ENCODE measurements at places on chromosomes 1 and 21.

DNA sequence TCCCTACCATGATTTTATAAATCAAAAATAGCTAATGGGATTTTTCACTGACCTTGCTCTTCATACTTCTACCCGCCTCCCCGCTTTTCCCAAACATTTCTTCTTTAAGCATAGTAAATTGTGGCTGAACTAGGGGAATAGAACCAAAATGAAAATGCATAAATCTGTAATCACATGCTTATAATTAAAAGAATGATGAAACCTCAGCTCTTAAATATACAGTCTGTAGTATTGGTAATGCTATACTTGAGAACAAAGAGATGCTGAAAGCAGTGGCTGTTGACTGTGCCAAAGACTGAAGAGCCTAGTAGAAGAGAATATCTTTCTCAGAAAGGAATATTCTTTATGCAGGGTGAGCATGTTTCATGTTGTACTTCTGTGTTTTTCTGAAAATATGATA lies 249.1 kb downstream of the GREM2 start:
- DNase-seq, result no peak

GRCh38 chr1:109767637-109768334 lies 4.1 kb upstream of the EPS8L3 start:
- no peak for DNase-seq

DNA sequence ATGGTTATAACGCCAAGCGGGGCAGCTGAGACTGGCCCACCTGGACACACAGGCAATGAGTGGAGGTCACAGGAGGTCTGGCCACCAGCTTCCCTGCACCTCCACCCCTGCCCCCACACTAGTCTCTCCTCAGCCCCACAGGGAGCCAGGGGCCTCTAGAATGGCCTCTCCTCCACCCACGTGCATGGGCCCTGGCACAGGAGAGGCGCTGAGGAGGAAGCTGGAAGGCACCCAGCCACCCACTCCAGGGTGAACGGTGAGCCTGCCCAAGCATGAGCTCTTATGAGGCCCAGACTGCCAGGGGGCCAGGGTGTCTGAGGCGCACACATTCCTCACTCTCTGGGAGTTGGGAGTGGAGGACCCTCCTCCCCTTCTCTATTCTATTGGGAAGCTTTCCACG lies 22.2 kb downstream of the LRP8 start:
- no peak for DNase-seq

DNA sequence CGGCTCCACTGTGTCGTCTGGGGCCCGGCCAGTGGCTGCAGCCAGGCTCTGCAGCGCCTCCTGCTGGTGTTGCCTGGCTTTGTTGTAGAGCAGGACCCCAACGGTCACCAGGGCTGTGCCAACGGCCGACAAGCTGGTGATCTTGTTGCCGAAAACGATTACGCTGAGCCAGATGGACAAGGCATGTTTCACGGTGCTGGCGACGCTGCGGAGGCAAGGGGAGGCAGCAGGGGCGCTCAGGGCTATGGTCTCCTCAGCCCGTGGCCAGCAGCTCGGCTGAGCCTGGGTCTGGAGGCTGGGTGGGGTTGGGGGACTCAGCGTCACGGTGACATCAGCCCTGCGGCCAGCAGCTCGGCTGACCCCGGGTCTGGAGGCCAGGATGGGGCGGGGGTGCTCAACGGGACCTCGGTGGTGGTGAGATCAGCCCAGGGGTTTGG lies 7.0 kb upstream of the CDK11B start:
- DNase-seq, result no peak

DNA sequence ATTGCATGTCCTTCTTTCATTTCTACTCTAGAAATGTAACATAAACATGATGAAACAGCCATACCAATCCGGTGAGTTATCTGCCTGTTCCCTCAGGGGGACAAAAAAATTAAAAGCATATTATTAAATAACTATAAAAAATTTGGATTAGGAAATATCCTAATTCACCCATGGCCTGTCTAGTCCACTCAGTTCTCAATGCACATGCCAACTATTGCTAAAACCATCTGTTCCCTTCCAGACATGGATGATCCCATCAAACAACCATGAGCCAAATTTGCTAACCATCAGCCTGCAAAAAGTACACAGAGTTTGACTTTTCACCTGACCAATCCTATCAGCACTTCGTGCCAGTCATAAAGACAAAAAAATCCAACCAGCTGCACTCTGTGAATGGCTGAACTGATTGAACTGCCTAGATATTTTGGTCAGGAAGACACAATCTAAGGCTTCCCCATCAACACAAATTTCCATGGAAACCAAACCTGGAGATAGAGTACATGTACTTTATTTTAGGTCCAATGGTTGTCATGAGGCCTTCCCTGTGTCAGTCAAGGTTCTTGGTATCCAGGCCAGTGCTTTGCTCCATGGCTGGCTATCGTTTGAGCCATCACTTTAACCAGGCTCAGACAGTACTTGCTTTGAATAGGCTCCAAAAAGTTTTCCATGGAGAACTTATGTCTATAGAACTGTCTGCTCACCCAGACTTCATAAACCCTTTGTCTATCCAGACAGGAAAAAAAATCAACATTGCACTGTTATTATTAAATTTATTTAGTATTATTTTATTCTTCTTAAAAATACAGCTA lies 570.8 kb downstream of the LTN1 start:
- DNase-seq, result no peak

- no peak for DNase-seq
Measured at GRCh38 chr1:244046907-244047611, 4.0 kb upstream of the ZBTB18 start.

- DNase-seq, result no peak
Measured at GRCh38 chr1:209517681-209518050, 65.8 kb upstream of the CAMK1G start.

GRCh38 chr1:38848071-38848470 lies 11.5 kb downstream of the RRAGC start:
- no peak for DNase-seq

DNA sequence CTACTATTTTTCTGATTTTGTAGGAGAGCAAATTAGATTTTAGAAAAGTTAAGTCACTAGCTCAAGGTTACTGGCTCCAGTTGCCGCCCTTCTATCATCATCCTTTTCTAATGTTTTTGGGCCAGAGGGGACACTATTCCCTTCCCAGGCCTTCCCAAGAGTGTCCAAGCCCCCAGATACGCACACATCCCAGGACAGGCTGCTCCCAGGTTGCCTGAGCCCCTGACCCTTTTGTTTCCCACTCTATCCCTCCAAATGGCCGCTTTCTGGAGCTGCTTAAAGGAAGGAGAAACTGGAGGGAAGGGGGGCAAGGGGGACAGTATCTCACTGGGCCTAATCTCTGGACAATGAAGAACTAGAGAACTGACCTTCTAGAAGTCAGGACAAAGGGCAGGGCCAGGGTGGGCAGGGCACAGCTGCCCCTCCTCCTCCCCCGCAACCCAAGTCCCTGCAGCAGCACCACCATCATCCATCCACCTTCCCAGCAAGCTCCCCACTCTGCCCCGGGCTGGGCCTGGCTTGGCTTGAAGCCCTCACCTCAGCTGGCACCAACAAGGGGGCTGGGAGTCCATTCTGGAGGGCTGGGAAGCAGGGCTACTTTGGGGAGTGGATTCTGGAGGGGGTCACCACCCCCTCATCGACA lies 1.1 kb upstream of the MAP7D1 start:
- DNase-seq, result no peak

DNA sequence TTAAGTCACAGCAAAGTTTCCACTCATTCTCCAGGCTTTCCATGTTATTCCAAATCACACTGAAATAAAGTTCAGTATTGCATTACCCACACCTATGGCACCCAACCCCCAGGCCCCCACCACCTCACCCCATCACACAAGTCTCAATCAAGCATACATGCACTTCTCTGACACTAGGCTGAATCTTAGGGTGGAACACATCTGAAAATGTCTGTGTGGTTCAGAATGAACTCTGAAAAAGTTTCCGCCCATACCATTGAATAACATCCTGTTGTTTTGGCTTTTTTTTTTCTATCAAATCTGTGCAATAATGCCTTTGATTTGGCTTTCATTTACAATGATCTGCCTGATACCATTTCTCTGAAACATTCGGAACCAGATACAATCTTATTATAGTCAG lies 25.8 kb upstream of the LRRC8C start:
- DNase-seq, result no peak

DNA sequence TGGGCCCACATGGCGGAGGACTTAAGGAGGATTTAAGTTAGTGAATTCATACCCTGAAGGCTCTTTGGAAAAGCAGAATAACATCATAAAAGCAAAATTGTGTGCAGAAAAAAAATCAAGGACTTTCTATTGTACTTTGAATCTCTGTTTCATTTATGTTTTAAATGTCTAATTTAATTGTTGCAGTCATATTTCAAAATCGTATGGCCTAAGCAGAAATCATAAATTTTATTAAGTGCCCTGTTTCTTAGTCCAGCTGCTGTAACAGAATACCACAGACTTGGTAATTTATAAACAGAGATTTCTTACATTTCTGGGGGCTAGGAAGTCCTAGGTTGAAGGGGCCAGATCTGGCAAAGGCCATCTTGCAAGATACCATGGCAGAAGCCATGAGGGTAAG lies 555.6 kb downstream of the LTN1 start:
- no peak for DNase-seq

GRCh38 chr1:119675349-119676345 lies 27.6 kb upstream of the ZNF697 start:
- no peak for DNase-seq

DNA sequence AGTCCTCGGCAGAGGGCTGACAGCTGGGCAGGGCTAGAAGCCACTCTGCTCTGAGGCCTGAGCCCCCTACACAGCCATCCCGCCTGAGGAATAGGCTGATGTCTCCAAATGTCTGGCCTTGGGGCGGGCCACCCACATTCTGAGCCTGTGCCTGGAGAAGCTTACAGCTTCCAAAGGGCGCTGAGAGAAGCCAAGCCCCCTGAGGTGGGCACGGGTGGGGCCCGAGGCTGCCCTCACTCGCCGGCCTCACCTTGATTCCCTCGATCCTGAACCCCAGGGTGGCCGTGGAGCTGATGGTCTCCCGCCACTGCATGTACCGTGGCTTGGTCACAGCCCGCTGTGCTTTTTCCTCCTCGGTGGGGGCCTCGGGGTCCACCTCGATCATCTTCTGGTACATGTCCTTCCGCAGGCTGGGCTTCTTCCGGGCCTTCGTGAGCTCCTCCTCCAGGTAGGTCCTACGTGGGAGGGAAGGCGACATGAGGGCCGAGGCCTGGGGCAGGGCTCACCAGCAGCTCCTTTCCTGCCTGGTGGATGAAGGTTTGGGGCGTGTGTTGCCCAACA lies 93.2 kb downstream of the STUM start:
- no peak for DNase-seq

DNA sequence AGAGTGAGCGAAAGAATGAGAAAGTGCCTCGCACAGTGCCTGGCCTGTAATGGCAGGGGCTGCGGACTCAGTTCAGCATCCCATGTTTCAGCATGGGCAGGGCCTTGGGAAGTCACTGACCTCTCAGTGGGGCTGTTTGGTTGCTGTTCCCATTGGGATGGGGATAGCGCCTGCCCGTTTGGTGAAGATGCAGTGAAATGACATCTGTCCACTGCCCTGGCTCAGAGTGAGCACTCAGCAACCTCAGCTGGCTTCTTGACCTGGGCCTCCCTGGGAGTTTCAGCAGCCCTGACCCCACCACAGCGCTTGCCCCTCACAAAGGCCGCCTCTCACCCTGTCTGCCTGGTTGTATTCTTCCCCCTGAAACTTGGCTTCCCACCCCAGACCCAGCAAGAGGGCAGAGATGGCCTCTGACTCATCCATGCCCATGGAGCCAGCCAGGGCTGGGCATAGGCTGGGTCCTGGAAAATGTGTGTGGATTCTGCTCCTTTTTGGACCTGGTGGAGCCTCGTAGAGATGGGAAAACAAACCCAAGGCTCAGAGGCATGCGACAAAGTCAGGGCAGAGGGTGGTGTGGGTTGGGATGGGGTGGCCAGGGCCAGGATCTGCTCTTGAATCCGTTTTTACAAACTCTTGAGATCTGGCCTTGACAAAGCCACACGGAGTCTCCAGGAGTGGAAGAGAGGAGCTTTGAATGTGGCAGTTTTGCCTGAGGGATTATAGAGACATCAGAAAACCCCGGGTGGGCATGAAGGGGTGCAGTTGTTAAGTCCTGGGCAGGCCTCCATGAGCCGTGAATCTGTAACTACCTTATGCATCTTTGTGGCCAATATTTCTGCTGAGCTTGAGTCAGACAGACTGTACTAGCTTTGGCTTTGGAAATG lies 1.2 kb downstream of the XKR8 start:
- DNase-seq, result no peak

DNA sequence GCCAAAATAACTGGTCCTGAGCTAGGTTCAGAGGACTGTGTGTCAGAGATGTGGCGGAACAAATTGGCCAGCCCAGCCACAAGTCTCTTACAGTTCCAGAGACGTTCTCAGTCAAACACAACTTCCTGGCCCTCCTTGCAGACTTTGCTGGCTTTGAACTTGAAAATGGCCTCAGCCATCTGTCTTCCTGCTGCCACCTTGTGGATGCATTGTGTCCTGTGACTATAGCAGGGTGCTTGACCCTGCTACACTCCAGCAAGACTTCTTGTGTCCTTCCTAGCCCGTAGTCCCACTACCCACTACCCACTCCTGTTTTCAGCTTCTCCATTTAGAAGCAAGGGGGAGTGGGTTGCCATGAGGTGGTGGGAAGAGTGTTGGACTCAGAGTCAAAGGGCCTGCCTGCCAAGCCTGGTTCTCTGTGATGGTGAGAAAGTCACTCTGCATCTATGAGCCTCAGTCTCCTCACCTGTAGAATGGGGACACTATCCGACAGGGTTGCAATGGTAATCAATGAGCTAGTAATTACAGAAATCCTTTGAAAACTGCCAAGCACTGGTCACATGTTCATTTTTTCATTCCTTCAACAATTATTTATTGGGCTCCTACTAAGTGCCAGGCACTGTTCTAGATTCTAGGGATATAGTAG lies 109.9 kb downstream of the IGSF21 start:
- DNase-seq, result no peak

GRCh38 chr1:117967881-117968280 lies 38.3 kb downstream of the WDR3 start:
- peak; percentile 9 for DNase-seq

GRCh38 chr21:36769051-36769839 lies 70.3 kb downstream of the SIM2 start:
- no peak for DNase-seq

GRCh38 chr1:55203064-55203463 lies 12.1 kb downstream of the USP24 start:
- DNase-seq, result no peak

GRCh38 chr1:25688390-25689119 lies 72.0 kb downstream of the MAN1C1 start:
- no peak for DNase-seq
